IPS DF 19.7 (cell line): ENCODE measurements at places on chromosomes 3 and 15.

- no peak for DNase-seq
Measured at GRCh38 chr3:76307556-76307955, 522.2 kb upstream of the ZNF717 start.

DNA sequence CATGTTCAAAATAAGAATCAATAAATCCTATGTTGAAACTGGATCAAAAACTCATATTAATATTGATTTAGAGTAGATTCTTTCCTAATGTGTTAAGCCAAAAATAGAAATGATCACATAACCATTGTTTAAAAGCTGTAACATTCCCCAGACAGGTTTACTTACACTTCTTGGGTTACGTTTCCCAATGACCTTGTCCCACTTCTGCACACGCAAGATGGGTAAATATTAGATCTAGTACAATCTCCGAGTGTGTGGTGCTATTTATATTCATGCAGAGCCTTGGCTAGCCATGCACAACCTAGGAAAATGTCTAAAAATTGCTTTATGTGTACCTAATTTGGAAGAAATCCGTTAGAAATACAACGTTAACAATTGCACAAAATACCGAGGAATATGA, 39.6 kb downstream of the ERC2 start:
- DNase-seq: no peak

DNA sequence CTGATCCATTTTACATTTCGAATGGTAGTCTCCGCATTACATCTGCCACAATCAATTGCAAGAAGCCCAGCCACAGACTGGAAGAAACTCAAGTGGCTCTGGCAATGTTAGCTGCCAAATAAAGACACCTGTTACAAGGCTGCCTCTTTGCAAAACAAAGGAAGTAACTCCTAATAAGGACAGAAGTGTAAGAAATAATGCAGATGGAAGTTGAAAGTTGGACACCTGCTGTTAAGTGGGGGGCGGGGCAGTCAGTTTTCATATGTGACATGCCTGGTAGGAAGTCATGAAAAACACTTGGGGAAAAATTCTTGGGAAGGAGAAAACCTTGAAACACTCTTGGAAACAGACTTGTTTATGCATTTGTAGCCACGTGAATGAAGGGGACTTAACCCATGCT, 54.1 kb upstream of the ATP2C1 start:
- peak; percentile 68 for DNase-seq

DNA sequence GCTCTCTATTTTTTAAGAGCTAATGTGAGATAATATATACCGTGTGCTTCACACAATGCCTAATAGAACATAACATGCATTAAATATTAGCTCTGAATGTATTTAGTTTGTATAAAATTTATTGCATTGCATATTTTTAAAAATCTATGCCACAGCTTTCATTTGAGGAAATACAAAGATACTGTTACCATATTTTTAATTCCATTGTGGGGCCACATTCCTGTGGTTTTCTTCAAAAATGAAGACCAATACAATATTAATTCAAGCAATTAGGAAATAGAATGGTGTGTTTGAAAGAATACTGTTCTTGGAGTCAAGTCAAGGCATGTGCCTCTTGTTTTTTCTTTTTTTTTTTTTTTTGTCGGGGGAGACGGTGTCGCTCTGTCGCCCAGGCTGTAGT, 95.4 kb upstream of the CADPS start:
- DNase-seq: no peak

DNA sequence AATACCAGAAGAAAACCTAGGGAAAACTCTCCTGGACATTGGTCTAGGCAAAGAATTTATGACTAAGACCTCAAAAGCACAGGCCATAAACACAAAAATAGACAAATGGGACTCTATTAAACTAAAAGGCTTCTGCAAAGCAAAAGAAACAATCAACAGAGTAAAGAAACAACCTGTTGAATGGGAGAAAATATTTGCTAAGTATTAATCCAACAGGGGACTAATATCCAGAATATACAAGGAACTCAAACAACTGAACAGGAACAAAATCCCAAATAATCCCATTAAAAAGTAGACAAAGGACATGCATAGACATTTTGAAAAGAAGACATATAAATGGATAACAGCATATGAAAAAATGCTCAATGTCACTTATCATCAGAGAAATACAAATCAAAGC, 6.9 kb upstream of the ACVR2B start:
- no peak for DNase-seq

DNA sequence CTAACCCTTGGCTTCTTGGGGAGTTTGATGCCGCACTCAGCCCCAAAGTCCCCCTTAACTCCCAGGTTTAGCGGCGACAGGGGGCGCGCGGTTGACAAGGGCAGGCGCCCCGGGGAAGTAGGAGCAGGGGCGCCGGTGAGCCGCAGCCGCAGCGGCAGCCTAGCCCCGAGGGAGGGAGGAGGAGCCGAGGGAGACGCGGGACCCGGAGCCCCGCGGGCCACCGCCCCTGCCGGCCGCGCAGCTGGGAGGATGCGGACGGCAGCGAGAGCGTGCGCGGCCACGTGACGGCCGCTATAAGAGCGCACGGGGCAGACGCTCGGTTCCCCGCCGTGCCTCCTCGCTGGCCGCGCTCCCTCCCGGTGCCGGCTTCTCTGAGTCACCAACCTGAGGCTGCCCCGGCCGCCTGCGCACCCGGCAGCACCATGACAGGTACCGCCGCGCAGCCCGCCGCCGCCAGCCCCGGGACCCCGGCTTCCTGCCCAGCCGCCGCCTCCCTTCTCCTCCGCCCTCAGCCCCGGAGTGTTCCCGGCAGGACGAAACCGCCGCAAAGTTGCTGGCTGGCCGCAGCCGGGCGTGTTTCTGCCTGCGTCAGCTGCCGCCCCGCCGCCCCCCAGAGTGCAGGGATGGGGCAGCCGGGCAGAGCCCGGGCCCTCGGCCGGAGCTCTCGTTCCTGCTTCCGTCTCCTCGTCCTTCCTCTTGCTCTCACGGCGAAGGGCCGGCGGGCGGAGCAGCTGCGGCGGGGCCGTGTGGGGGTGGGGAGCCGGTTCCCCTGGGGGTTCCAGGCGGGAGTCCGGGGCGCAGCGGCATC, at the start of gene GYG1:
Gene GYG1 (plus strand): TSS at position 322 of the 808 bp plus-strand sequence. CDS start 101 bp downstream, at position 423.
- DNase-seq: peak; percentile 56

- no peak for DNase-seq
Measured at GRCh38 chr3:186985661-186986364, 55.5 kb downstream of the ST6GAL1 start.

- DNase-seq: no peak
Measured at GRCh38 chr15:42284551-42284950, 11.3 kb upstream of the TMEM87A start.

GRCh38 chr15:91956026-91956723, 102.7 kb downstream of the SLCO3A1 start:
- DNase-seq: no peak

DNA sequence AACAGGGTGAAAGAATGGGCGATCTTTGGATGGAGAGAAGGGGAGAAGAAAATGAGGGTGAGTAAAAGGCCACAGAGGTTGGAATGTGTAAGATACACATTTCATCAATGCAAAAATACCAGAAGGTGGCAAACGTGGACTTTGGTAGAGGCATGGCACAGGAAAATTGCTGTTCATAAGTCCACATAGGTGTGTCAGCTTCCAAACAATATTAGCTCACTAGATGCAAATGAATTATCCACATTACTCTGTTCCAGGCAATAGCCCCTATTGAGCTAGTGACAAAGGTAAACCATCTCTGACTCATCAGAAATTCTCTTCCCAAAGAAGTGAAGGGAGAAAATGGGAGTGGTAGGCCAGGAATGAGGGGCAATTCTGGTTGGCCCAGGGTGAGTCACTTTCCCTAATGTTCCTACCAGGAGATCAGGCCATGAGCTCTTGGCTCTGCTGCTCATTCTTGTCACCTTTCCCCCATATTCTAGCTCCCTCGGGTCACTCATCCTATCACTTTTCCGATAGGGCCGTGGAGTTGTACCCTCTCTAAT, 19.9 kb downstream of the ACKR2 start:
- DNase-seq: no peak

DNA sequence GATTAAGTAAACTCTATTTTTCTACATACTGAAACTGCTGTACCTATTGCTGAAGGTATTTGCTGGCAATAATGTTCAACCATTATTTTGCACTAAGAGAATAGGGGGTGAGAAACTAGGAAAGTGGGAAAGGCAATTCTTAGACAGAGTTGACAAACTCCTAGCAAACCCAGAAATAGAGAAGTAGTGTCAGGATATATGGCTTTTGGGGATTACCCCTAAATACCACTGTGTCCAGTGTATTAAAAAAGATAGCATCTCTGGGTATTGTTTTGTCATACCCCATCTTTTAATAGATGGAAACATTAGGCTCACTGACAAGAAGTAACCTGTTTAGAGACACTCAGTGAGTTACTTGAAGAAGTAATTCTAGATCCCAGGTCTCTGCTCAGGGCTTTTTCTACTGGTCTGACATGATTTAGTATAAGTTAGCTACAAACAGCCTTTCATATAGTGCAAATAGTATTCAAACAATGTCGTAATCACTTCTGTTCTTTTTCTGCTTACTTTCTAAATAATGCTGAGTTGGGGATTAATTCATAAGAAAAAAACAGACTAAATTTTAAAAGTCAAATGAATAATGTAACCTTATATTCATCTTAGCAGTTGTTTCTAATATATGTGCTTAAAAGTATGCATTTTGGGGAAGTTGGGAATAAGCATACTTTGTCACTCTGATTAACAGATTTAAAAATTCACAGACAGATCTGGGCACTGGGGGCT, 107.2 kb downstream of the IL1RAP start:
- DNase-seq: no peak

DNA sequence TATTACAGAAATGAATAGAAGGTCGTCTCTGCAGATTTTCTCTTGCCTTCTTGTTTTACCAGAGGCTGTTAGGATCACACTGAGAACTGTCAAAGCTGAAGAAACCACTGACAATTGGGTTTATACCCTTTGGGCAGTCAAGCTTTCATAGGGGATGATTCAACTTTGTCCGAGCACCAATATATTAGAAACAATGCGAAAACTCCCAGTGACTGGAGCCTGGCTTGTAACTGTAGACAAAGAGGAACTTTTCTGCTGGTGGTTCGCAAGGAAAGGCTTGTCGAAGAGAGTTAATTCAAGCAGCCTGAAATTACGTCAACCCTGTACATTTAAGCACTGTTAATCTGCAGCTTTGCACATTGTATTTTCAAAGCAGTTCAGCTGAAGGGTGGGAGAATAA, 193.2 kb upstream of the ZNF385D start:
- DNase-seq: no peak

- no peak for DNase-seq
Measured at GRCh38 chr15:95681836-95682544, 648.5 kb upstream of the NR2F2 start.

GRCh38 chr3:171835116-171835515, 8.0 kb upstream of the TMEM212 start:
- no peak for DNase-seq

DNA sequence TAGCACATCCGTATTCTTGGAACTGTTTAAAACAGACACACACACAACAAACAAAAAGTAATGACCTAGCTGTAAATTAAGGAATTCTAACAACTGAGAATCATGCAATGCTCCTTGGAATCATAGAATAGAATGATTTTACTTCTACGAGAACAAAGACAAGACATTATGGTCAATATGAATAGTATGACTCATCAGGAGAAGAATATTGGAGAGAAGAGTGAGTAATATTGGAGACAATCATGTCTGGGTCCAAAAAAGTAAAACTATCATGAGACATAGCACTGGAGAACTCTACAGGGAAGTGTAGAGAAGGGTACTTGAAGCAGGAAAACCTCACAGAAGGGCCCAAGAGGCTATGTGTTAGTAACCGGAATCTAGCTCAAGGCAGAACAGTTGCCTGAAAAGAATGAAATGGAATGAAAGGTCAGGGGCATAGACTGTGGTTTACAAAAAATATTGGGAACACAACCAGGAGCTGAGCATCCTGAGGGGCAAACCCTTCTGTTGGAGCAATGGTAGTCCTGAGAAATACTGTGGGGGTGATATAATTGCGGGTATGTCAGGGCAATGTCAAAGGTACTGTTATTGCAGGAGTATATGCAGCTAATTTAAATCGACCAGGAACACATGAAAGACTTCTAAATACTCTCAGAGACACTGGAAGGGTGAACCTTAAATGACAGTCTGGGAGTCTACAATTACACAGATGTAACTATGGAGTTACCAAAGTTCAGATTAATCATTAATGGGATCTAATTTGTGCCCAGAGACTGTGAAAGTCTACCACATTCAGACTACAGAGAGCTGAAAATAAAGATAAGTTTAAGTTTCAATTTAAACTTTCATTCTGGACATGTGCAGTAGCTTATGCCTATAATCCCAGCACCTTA, 201.2 kb downstream of the BCHE start:
- no peak for DNase-seq

GRCh38 chr3:155553780-155554179, 191.1 kb downstream of the PLCH1 start:
- DNase-seq: no peak

GRCh38 chr3:123657568-123657967, 72.7 kb upstream of the HACD2 start:
- no peak for DNase-seq

DNA sequence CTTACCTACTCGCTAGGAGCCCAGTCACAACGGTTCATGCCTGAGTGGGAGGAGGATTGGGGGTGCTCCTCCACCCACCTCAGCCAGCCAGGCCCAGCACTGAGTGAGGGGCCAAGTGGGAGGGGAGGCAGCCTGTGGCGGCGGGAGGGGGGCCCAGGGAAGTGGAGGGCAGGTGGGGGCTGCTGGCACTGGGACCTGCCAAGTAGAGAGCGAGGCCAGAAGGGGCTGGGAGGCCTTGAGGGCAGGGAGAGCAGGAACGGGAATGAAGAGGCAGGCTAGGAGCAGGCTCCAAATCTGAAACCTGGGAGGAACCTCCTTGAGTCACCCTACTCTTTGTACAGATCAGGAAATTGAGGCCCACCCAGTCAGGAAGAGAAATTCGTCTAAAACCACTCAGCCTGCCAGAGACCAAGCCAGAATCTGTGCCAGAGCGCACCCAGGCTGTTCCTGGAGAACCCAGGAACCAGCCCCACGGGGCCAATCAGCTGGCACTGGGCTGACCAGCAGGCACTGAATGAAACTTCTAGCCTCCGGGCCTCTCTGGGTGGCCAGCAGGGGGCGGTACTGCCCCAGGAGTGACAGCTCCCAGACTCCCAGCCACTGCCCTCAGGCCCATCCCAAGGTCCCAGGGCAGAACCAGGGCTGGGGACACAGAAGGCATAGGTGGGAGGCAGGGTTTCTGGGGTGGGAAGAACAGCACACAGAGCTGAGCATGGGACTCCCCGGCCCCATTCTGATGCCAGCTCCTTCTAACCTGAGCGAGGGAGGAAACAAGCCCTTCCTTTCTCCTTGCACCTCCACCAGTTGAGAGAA, 14.8 kb upstream of the CYP11A1 start:
- no peak for DNase-seq

GRCh38 chr3:72665701-72666446, 182.4 kb downstream of the SHQ1 start:
- no peak for DNase-seq

- no peak for DNase-seq
Measured at GRCh38 chr3:16090024-16090423, 84.5 kb upstream of the GALNT15 start.

- DNase-seq: no peak
Measured at GRCh38 chr3:149325581-149325980, 7.9 kb downstream of the TM4SF18 start.

DNA sequence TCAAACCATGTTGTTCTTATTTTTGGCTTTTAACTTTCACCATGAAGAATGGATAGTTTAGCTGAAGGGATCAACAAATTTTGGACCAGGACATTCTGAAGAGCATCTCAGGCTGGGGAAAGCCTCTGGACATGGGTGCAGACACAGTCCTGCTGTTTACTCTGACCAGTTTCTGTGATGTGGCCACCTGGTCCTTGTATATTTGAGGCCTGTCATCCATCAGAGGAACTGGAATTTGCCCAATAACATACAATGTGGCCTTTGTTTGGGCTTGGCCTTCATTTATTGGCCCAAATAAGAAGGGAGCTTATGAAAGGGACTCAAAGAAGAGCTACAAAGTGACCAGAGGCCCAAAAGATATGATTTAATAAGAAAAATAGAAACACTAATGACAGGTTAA, 127.9 kb downstream of the MYRIP start:
- DNase-seq: no peak
